Right lung (tissue), 10 donors: ENCODE measurements at places on chromosomes 2 and 18.

GRCh38 chr2:2992634-2993033, 385.0 kb downstream of the EIPR1 start:
- DNase-seq = no peak

- no peak for DNase-seq
Measured at GRCh38 chr2:128433911-128434550, 115.4 kb upstream of the HS6ST1 start.

GRCh38 chr2:72204786-72205503, 57.3 kb upstream of the CYP26B1 start:
- DNase-seq = no peak

GRCh38 chr18:38619129-38619528, 1053.5 kb upstream of the CELF4 start:
- no peak for DNase-seq

- DNase-seq = no peak
Measured at GRCh38 chr18:36899289-36899688, 70.4 kb downstream of the KIAA1328 start.

DNA sequence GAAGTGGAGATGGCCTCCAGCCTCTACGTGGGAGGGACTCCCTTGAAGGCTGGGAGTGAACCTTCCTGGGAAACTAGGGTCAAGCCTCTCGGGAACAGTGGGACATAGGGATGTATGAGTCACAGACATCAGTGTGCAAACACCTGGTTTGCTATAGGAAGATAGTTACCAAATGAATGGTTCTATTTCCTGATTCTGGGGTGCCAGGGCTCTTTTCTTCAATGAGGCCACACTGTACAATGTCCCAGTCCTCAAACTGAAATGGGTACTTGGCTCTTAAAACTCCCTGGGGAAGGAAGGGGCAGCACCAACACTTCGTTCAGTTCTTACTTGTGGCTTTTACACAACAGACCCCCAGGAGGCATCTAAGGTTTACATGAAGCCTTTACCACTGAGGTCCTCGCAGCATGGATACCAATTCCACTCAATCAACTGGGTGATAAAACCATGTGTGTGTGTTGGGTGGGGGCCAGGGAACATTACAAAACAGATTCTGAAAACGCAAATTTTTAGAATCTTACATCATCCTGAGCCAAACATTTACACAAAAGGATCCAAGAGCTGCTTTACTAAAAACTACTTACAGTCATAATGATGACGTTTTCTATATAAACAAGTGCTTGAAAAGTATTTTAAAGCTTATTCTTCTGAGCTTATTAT, 10.4 kb downstream of the ERFE start:
- peak; percentile 33 for DNase-seq

- DNase-seq = peak; percentile 2
Measured at GRCh38 chr18:69358212-69358895, 42.3 kb upstream of the DOK6 start.

GRCh38 chr18:60411715-60412114, 39.1 kb upstream of the MC4R start:
- DNase-seq = no peak

- DNase-seq = no peak
Measured at GRCh38 chr2:156456616-156457015, 20.4 kb downstream of the GPD2 start.

DNA sequence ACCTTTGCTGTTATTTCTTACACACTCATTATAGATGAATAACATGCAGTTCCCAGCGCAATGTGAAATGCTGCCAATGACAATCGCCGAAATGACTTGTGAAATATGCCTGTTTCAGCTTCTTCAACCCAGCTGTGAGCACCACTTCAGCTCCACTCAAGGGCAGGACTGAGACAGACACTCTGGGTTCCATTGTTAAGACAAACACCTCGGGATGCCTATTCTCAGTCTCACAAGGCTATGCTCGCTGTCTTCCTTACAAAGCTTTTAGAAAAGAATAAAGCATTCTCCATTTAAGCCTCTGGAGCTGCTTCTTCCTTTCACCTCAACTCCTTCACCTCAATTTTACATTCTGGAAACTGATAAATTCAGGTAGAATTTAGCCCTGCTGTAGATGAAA, 4.2 kb downstream of the CBLN2 start:
- DNase-seq = no peak

- no peak for DNase-seq
Measured at GRCh38 chr18:37321582-37322491, 243.8 kb downstream of the CELF4 start.

GRCh38 chr18:45340884-45341283, 274.4 kb upstream of the SLC14A2 start:
- no peak for DNase-seq

GRCh38 chr2:145199827-145200706, 680.1 kb upstream of the ZEB2 start:
- no peak for DNase-seq

DNA sequence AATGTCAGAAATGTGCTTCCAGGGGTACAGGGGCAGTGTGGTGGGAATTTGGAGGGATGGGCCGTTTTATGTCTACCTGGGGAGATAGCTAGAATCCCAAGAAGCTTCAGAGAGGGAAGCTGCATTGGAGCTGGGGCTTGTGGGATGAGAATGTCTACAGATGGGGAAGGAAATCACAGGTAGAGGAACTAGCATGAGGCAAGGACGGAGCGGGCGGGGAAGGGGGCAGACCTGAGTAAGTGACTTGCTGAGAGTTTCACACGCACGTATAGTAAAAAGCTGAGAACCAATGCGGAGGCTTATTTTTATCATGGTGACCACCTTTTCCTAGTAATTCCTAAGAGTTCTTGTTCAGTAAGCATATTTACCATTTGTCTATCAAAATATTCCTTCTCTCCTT, 6.3 kb downstream of the C2orf80 start:
- no peak for DNase-seq

- DNase-seq = no peak
Measured at GRCh38 chr2:113281910-113282746, 3.4 kb upstream of the PAX8 start.

- no peak for DNase-seq
Measured at GRCh38 chr2:233819884-233820773, 34.2 kb downstream of the HJURP start.

DNA sequence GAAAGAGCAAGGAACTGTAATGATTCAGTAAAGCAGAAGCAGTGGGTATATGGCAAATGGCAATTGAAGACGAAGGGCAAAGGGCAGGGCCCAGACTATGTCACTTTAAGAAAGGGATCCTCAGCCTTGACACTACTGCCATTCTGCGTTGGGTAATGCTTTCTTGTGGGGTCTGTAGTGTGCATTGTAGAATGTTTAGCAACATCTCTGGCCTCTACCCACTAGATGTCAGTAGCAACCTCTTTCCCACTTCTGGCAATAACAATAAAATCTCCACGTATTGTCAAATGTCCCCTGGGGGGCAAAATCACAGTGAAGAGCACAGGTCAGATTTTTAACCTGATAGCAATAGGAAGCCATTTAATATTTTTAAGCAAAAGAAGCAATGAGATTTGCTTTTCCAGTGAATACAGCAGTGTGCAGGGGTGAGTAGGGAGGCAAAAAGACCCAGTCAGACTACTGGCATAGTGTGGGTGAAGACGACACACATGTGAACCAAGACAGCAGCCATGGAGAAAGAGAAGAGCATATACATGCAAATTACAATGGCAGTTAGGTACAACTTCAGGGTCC, 209.5 kb downstream of the DYM start:
- no peak for DNase-seq

DNA sequence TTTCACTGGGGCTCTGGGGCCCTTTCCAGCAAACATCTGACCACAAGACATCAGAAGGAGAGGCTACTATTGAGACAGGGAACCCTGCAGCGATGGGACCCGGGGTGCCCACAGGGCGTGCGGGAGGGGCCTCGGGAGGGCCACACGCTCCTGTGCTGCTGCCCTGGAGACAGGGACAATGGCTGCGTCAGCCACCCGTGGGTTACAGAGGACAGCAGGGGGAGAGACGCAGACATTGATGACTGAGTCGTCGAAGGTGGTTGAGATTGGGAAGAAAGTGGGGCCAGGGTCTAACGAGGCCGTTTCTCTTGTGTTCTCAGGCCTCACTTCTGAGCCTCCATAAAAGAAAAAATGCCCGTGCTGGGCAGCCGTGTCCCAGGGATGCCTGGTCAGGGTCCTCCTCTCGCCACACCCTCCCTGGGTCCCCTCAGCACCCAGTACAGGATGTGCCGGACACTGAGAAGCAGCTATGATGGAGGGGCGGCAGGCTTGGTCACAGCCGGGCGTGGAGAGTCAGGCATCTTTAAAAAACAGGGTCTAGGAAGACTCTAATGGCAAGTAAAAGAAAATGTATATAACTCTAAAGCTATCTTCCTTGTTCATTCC, 73.9 kb downstream of the NDUFA10 start:
- DNase-seq = no peak

- no peak for DNase-seq
Measured at GRCh38 chr18:26040051-26040656, 50.3 kb downstream of the SS18 start.

GRCh38 chr2:237264480-237265219, 149.3 kb downstream of the COL6A3 start:
- no peak for DNase-seq

- DNase-seq = no peak
Measured at GRCh38 chr2:191198271-191198670, 46.9 kb upstream of the MYO1B start.

DNA sequence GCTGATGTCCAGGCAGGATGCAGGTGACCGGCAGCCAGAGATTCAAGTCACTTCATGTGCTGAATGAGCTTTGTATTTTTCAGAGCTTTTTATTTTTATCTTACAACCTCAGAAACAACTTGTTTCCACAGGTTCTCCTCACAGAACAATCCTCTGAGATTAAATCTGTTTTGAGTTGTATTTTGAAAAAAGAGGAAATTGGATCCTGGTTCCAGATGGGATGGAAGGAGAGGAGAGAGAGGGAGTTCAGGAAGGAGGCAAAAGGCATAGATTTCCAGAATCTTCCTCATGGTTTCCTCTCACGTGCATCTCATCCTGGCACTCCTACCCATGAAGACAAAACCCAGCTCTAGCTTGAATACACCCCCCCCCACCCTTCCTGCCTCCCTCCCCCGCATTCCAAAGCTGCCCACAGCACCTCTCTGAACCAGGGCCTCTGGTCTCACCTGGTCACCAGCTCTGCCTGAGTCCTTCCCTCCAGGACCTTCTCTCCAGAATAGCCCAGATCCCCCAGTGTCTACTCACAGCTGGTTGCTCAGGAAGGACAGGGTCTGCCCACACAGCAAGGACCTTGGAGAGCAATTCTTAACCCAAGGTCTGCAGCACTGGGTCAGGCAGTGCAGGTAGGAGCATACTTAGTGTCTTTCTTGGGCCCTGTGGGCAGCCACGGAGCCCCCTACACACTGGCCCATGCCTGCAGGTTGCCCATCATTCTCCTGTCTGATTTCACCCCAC, 104.7 kb downstream of the ZFP36L2 start:
- no peak for DNase-seq

DNA sequence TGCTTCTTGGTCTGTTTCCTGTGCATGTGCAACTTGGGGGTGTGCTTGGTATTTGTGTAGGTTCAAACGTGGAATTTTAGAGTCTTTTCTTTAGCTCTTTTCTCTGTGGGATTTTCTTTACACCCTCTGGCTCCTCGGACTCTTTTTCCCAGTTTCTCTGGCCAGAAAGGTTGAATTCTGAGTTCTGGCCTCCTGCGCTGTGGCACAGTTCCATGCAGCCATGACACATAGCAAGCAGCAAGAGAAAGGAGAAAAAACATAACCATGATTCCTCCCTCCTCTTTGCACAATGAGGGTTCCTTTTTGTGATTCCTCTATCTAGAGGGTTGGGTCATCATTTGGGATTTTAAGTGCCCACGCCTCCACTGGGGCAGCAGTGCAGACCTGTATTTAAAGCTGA, 33.8 kb downstream of the TMEM182 start:
- no peak for DNase-seq

DNA sequence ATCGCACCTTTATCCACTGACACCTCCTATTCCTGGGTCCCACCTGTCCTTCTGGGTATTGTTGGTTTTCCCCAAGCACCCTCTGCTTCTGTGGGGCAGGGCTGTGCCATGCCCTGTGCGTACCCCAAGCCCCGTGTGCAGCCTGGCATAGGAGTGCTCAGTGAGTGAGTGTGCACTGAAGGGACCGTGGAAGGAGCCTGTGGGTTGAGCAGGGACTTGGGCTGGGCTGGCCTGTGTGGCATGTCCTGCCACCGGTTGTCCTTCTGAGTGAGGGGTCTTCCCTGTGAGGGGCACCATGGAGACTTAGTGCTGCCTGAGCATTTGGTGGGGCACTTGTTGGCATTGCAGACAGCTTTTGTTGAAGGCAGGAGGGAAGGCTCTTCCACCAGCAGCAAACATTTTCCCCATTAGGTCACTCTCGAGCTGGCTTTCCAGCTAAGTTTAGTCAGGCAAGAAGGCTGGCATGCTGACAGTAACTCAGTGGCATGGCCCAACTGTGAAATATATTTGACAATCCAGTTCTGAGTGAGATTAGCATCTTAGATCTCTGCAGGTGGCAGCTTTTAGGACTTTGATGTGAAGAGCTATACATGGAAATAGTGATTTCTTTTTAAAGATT, 64.7 kb downstream of the LPIN1 start:
- no peak for DNase-seq

- no peak for DNase-seq
Measured at GRCh38 chr2:20486571-20486970, 39.7 kb downstream of the RHOB start.

GRCh38 chr2:168443818-168444217, 12.3 kb upstream of the CERS6 start:
- DNase-seq = no peak

GRCh38 chr2:161335626-161336025, 27.4 kb downstream of the PSMD14 start:
- no peak for DNase-seq

DNA sequence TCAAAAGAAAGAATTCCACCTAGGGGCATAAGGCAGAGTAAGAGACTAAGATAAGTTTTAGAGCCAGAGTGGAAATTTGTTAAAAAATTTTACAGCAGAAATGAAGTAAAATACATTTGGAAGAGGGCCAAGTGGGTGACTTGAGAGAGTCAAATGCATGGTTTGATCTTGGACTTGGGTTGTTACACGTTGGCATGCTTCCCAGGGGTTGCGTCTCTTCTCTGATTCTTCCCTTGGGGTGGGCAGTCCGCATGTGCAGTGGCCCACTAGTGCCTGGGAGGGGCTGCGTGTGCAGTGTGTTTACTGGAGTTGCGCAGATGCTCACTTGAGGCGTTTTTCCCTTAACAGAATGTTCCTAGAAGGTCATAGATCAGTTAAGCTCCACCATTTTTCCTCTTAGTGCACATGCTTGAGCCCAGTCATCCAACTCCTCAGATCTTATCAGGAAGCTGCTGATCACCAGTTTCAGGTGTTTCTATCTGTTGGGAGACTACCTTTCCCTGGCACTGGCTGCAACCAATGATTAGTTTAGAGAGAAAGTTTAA, 13.1 kb downstream of the SEH1L start:
- peak; percentile 31 for DNase-seq
